ENCODE measurements at places on chromosomes 1 and 21.

- DNase-seq: no peak
These were observed 73.4 kb downstream of the PIK3CD start for GRCh38 chr1:9724706-9725476.

DNA sequence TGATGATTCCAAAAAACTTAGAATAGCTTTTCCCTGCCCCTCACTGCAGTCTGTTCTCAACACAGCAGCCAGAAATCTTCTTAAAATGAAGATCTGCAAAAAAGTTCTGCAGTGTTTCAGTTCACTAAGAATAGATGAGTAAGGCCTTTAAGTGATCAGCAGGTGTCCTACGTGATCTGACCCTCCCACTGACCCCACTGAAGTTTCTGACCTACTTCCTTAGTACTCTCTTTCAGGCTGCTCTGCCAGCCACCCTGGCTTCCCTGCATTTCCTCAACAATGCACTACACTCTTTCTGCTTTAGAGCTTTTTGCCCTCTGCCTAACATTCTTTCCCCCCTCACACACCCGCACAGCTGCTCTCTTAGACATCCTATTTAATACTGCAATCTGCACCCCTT is 182.5 kb downstream of the AKT3 start:
- DNase-seq: no peak

- DNase-seq: no peak
These were observed 128.8 kb downstream of the ADSS2 start for GRCh38 chr1:244322791-244323521.

DNA sequence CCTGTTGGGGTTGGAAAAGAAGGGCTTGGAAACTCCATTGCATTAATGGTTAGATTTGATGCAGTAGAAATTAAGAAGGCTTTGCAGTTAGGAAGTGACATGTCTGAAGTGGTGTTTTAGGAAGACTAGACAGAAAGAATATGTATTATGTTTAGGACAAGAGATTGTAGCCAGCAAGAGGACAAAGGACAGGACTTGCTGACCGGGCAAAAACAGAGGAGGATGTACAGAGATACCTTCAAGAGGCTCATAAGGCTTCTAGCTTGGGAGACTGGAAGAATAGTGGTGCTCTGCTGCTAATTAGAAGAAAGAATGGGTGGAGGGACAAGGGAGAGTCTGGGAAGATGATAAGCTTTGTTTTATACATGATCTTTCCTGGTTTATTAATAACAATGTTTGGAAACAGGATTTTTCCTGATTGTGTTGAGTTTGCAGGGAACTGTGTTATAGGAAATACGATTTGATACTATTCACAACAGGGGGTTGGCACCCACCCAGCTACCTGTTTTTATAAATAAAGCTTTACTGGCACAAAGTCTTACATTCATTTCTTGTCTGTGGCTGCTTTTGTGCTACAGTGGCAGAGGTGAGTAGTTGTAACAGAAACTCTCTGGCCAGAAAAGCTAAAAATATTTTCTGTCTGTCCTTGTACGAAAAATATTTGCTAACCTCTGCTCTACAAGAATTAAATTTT is 37.1 kb upstream of the TMCO2 start:
- DNase-seq: no peak

- no peak for DNase-seq
These were observed 24.6 kb upstream of the PLXNA2 start for GRCh38 chr1:208268541-208269337.

DNA sequence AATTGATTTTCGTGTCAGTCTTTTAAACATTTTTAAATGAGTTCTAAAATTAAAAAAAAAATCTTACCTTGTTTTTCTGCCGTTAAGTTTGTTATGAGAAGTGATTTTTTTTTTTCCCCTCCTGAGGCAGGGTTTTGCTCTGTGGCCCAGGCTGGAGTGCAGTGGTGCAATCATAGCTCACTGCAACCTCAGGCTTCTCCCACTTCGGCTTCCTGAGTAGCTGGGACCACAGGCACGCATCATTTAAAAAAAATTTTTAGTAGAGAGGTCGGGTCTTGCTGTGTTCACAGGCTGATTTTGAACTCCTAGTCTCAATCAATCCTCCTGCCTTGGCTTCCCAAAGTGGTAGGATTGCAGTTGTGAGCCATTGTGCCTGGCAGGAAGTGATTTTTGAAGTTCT is 41.1 kb downstream of the MTR start:
- no peak for DNase-seq
